ENCODE measurements at places on chromosomes 12 and 14.

GRCh38 chr12:15270591-15270990 is 49.4 kb upstream of the RERG start:
- no peak for DNase-seq

DNA sequence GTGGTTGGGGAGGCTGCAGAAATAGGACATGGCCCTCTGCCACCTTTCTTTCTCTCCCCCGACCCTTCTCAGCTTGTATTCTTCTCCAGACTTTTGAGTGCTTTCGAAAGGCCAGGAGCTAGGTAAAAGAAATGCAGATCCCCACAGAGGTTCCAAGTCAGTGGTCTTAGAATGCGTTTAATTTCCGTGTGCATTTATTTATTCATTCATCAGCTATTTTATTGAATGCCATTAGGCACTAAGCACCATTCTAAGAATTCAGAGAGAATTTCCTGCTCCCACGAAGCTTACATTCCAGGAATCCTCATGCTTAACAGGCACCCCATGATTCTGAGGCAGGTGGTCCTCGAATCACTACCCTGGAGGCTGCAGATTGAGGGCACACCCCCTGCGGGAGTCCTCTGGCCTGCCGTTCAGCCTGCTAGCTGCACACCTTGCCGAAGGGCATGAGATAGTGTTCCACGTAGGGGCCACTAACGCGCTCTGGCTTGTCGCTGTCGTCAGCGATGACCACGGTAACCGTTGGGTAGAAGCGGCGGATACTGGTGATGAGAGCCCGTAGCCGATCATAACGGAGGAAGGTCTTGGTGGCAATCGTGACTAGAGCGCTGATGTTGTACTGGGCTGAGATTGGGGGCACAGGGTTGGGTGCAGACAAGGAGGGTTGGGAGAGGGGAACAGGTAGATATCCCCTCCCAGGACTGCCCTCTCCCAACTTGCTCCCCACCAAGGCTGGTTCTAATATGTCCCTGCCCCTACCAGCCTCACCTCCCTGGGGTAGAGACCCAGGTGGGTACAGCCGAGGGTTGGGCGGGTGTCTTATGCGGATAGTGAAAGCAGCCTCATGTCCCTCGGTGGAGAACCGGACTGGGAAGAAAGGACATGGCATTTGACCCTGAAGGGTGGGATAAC is 4.5 kb downstream of the B4GALNT1 start:
- peak; percentile 37 for DNase-seq

- DNase-seq = peak; percentile 32
These were observed 16.3 kb downstream of the SMCO2 start for GRCh38 chr12:27462851-27463250.

- DNase-seq = peak; percentile 72
These were observed 26.9 kb downstream of the JAG2 start for GRCh38 chr14:105141486-105142281.

GRCh38 chr12:57477710-57478681 is 1.7 kb downstream of the ARHGAP9 start:
- peak; percentile 88 for DNase-seq

GRCh38 chr12:130863298-130863697 is 8.6 kb upstream of the RAN start:
- no peak for DNase-seq

- DNase-seq = peak; percentile 88
These were observed 29.0 kb downstream of the NCOR2 start for GRCh38 chr12:124538194-124539082.

DNA sequence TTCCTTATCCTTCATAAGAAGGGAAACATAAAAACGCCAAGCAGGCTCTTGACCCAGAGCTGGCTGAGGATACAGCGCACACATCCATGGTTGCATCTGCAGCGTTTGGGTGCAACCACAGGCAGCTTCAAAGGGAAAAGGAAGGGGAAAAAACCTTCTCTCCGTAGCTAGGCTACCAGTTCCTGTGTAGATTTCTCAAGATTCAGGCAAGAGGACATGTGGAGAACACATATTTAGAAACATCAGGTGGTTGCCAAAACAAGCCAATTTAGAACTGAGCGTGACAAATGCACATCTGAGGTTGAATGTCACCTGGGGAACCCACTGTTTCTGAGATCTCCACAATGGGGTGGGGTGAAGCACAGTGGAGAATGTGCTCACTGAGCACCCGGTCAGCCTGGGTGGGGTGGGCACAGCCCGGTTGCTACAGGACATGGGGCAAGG is 78.3 kb upstream of the BDKRB2 start:
- no peak for DNase-seq

GRCh38 chr14:55272922-55273321 is 1.7 kb downstream of the FBXO34 start:
- no peak for DNase-seq

DNA sequence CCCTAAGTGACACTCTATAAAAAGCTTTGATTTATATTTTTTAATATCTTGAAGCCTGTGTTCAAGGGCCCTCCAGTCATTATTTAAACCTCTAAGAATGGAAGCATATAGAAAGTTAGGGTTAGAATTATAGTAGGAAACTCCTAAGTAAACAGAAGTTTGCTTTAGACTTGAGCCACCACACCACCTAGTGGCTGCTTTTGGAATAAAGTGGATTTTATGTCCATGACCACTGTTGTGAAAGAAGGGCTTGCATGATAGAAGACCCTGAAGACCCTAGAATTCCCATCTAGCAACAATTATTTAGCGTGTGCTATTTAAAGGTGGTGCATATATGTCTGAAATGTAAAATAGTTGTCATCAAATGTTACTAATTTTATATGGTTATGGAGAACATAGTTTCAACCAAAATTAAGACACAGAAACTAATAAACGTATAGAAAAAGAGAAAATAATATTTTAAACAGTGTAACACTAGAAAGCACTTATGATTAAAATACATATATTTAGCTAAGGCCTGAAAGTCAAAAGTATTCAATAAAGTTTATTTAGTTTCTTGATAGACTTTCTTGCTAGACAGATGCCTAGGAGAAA is 21.3 kb downstream of the LRRIQ1 start:
- DNase-seq = no peak

DNA sequence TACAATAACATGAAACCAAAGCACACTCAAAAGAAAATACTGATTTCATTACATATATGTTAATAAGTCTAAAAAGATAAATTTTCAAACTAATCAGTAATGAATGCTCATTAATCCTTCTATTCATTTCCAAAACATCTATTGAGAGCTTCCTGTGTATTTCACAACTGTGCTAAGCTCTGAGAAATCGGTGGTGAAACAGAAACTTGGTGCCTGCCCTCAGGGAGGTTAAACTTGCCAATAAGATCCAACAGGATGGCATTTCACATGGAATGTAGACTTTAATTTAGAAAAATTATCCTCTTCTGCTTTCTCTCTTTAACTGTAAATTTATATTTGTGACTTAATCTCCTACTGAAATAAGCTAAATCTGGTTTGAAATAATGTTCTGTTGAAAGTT is 70.9 kb upstream of the SLC38A4 start:
- no peak for DNase-seq

DNA sequence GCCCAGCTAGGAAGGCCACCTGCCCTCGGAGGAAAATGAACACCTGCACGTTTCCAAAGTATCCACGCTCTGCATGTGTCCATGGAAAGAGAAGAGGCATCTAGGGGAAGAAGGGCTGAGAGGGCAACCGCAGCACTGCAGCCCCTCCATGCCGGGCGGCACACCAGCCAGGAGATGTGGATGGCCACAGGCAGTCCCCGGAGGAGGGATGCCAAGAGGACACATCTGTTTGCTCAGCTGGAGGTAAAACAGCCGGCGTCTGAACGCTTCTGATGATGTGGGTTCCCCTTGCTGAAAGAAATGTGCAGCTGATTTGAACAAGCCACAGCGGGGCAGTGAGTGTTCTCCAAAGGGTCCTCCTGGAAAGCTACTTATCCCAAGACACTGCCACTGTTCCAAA is 34.0 kb downstream of the CHGA start:
- DNase-seq = no peak

DNA sequence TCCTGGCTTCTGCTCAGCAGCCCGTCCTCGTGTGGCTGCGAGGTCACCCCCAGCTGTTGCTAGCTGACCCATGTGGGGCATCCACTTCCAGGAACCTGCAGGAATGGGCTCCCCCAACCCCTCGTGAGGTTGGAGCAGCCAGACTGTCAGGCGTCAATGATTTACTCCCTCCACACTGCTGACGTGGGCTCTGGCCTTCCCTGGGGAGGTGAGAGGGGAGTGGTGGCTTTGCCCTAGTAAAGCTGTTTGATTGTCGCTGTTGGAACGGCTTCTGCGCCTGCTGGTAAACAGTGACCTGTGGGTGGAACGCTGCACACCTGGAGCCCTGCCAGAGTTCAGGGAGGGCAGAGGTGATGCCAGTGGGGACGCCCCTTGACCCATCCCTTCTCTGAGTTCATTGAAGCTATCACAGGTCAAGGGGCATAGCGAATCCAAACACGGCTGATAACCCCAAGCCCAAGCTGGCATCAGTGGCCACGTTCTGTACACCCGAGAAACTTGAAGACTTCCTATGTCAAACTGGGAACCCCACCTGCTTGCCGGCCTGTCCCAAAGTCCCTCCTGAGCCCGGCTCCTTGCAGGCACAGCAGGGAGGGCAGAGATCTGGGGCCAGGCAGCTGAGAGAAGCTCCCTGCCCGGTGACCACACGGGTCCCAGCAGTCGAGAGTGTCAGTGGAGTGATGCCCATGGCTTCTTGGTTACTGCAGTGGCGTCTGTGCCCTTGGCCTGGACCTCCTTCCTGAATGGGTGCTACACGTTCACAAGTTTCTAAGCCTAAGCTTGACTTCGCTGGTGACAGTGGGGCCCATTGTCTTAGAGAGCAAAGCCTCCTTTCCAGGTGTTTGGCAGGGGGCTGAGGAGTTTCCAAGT is 2.7 kb downstream of the ASPG start:
- peak; percentile 80 for DNase-seq

DNA sequence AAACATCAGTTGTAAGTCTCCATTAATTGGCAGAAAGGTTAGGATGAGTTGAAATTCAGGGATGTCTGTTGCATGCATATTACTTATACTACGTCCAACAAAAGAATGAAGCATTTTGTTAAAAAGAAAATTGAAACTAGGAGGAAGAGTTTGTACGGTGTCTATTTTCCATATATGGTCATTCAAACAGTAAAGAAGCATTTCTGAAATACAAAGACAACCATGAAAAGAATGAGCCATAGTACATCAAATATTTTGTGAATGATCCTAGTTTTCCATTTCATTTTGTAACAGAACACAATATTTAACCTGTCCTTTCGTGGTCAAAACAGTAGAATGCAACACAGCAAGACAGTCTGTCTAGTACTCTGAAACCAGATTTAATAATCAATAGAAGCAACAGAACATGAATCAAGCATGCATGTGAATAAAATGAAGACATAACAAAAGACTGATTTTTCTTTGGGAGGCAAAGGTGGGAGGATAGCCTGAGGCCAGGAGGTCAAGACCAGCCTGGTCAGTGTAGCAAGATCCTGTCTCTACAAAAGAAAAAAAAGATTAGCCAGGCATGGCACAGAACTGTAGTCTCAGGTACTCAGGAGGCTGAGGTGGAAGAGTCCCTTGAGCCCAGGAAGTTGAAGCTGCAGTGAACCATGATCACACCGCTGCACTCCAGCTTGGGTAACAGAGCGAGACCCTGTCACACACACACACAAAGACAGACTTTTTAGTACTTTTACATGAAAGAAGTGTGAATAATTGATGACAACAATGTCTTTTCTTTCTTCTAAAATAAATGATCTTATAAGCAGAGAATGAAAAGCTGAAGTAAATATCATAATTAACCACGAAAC is 156.0 kb downstream of the LRIG3 start:
- no peak for DNase-seq

DNA sequence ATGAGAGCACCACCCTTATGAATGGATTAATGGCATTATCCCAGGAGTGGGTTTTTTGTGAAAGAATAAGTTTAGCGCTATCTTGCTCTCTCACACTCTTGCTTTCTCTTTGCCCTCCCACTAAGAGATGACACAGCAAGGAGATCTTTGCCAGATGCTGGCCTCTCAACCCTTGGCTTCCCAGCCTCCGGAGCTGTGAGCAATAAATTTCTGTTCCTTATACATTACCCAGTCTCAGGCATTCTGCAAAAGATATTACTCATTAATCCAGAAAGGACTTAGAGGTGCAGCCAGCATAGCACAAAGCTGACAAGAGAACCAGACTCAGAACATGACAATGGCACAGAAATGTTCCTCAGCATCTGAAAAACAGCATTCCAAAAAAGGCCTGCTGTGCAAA is 190.6 kb downstream of the ITPR2 start:
- DNase-seq = no peak
